ENCODE measurements at places on chromosomes 2 and 18.

- no peak for DNase-seq
These were observed 7.6 kb upstream of the ZFAND2B start for GRCh38 chr2:219198974-219199373.

- DNase-seq, result peak; percentile 96
These were observed 391.5 kb upstream of the VWC2L start for GRCh38 chr2:214019229-214019972.

DNA sequence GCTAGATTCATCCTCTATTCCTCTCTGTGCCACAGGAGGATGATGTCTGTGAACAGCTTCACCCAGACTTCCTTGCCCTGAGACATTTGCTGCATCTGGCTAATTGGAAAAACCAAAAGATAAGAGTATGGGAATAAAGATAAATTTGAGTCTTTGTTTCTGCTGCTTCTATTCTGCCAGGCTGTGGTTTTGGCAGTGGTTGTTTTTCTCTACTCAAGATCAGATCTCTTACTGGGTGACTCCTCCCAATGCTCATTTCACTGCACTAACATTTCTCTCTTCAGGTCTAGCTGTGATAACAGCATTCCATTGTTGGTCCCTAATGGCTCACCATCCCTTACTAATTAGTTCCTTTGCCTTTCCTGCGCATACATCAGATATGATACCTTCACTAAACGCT lies 89.5 kb downstream of the CALCRL start:
- no peak for DNase-seq

GRCh38 chr2:190762566-190762965 lies 113.7 kb downstream of the NAB1 start:
- DNase-seq, result no peak

DNA sequence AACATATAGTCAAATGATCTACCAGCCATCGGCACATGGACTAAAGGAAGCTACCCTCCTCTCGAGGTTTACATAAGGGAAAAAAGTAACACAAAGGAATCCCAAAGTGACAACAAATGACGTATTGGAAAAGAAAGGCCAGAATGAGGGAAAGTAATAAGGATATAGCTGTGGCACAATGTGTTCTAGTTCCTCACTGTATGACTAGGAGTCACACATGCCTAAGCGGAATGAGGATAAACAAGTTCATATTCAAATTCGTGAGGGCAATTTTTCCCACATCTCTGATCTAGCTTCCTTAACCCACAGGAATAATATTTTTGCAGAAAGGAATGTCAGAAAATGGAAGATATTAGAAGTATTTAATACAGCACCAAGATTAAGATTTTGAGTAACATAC lies 162.3 kb upstream of the PID1 start:
- no peak for DNase-seq

DNA sequence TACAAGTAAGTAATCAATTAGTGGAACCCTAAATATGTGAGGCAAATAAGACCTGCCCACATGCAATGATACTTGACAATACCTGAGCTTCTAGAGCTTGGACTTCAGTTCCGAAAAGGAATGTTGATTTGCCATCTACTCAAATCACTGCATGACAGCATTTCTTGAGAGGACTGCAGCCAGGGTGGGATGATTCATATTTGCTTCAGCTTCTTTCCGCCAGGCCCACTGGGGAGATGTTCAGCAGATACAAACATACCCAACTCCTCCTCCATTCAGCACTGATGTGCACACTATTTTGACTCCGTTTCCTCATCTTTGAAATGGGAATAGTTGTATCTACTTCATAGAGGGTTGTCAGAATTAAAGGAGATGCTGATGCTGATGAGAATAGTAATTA lies 28.8 kb upstream of the TMEM177 start:
- DNase-seq, result no peak

DNA sequence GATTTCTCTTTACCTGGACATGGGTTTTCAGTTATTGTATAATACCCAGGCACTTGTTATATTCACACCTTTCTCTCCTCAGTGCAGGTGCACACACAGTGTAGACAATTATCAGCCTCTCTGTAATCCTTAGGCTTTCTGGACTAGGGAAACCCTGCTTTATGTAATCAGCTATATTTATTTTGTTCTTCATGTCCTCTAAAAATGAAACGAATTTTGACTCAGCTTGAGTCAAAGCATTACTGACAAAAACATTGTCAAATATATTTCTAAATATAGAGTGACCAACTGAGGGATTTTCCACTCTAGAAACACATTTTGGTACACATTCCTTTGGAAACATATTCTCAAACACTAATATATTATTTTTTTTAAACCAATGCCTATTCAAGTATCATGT lies 144.8 kb upstream of the GULP1 start:
- DNase-seq, result no peak

- DNase-seq, result no peak
These were observed 59.9 kb downstream of the TNP1 start for GRCh38 chr2:216799873-216800431.

DNA sequence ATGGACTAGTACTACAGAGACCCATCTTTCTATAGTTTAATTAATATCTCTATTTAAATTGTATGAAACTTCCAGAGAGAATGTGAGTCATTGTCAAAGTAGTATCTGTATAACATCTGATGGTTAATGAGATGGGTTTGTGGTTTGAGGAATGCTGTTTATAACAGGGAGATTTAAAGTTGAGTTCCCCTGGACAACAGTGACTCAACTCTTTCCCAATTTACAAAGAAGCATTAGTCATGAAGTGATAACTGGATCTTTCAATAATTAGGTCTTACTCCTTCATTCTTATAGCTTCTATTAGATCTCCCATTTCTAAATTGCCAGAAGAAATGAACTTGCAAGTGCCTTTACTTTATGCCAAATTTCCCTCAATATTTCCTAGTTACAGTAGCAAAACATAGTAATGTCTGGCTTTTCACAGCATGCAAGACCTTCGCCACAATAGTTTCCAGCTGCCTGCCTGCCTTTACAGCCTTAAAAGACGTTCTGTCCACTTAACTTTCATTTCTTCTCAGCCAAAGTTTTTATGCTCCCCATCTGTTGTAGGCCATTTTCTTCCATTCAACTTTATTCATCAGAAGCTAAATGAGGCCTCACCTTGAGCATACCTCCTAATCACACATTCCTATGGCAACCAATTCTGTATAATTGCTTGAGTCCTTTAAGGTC lies 47.7 kb upstream of the WDR75 start:
- no peak for DNase-seq

DNA sequence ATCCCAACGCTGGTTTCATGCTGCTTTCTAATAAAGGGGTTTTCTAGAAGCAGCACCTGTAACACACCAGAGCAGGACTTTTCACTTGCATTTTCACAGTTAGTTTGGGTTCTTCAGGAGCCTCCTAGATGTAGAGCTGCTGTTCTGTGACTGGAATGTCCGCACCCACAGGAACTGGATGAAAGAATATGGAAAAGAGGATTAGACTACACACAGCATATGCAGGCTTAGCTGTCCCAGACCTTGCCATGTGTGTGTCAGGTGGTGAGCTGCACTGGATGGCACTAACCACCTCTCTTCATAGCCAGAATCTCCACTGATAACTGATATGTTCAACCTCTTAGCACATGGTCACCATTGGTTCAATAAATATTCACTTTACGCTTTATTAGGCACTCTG lies 112.1 kb upstream of the POU3F3 start:
- no peak for DNase-seq

DNA sequence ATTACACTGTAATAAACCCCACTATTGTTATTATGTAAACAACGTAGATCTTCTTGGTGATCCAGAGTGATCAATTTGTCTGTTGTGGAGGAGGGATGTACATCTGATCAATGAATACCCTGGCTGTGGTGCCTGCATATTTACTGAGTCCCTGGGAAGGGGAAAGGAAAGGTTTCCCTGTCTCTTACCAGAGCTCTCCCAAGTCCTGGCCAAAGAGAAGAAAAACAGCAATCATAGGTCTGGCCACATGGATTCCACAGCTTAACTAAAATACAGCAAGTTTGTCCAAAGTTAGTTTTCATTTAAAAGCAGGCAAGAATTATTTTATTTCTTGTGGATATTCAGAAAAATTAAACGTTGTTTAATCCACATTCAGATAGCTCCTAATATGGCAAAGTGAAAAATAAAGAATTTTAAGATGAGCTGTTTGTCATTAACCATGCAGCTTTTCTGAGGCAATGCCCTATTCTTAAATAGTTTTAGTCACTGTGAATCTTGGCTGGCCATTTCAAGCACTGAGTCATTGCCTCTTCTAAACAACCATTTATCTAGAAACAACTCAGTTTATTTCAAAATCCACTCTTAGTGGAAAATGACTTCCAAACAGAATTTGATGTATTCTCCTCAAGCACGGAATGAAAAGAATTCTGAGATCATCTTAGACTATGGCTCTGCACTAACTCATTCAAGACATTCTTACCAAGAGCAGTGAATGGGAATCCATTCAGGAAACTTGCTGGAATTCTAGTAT lies 1004.4 kb upstream of the CDH2 start:
- no peak for DNase-seq

DNA sequence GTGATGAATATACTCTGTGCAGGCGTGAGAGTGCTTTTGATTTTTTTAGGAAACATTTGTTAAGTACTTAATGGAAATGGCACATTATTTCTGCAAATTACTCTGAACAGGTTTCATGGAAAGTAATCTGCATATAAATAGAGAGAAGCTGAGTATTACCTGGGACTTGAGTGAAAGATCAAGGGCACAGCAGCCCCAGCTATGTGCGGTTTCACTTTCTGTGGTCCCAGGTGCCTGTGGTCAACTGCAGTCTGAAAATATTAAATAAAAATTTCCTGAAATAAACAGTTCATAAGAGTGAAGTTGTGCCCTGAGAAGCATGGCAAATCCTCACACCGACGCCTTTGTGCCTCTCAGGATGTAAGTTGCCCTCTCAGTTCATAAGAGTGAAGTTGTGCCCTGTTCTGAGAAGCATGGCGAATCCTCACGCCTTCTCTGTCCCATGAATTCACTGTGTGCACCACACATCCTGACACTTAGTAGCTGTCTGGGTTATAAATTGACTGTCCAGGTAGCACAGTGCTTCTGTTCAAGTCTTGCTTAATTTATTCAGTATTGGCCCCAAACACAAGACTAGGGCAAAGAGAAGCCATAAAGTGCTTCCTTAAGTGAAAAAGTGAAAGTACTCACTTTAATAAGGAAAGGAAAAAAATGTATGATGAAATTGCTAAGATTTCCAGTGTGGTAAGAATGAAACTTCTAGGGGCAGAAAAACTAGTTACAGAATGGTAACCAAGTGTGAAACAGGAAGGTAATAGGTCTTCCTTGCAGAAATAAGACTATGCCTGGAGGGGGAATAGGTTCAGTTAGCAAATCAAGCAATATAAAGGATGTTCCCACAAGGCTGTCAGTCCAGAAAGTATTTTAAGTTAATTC lies 4.3 kb upstream of the SNTG2 start:
- no peak for DNase-seq

- no peak for DNase-seq
These were observed 318.7 kb upstream of the UBE2E3 start for GRCh38 chr2:180661686-180662030.

- DNase-seq, result no peak
These were observed 12.3 kb downstream of the ARID5A start for GRCh38 chr2:96548558-96549465.

DNA sequence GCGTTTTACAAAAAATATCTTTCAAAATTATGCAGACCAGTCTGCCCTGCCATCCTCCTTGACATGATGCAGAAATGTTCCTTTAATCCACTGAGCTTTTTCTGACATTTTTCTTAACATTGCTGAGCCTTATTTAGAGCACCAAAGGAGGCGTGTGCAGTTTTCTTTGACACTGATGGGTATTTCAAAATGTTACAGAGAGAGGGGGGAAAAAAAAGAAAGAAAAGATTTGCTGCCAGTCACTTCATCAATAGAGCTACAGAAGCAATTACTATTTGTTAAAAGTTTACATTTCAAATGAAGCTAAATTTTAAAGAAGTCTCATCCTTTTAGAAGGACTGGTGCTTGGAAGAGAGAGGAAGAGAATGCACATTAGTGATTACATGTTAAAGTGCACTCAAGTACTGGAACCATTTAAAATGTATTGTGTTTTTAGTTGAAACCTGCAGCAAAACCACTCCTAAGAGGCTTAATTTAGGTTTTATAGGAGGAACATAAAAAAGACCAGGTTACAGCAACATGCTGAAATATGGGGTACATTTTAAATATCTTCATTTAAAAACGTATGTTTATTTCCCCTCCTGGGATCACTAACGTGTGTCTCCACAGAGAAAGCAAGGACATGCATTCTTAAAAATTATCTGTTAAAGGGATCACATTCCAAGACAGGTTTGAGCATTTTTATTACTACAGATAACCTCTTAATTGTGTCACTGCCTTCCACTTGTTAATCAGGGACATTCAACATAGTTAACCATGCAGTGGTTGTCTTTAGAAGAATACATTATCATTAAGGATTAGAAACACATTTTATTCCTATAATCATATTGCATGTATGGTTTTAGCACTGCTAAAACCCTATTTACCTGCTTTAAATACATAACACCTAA lies 258.4 kb downstream of the MEIS1 start:
- DNase-seq, result no peak

GRCh38 chr18:31647127-31647753 lies 37.1 kb downstream of the B4GALT6 start:
- no peak for DNase-seq

- no peak for DNase-seq
These were observed 6.5 kb downstream of the LPIN1 start for GRCh38 chr2:11752906-11753305.

DNA sequence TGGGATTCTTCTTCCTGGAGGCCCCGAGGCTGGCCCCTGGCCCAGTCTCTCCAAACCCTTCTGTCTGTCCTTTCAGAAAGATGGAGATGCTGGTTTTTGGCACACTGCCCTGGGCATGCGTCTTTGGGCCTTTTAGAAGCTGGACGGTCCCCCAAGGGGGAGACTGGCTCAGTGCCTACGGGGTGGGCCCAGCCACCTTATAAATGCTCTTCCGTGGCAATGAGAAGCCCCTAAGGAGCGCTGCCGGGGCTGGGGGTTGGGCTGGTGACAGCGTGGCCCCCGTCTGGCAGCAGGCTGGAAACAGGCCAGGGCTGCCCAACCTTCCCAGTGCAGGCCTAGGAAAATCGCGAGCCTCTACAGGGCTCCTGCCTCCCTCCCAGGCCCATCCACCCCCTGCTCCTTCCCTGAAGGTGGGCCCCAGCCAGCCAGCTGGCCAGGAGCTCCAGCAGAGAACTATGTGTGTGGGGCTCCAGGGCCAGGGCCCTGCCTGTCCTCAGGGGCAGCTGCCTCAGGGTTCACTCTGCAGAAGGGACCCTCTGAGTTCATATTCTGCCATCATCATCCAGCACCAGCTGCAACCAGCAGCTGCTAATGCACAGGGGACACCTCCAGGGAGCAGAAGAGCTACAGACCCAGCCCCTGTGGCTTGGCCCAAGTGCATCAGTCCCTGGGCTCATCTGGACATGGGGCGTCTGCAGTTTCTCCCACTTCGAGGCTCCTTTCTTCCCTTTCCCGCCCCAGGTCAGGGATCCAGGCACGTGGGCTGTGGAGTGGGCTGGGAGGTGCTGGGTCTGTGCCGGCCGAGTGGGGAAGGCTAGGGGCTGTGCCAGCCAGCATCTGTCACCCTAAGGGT lies 107.6 kb upstream of the OTOS start:
- DNase-seq, result peak; percentile 31

GRCh38 chr2:72815655-72816278 lies 10.1 kb downstream of the EXOC6B start:
- peak; percentile 45 for DNase-seq
